ENCODE measurements at places on chromosomes 7 and 10. TPM values are rescaled to one million over a fixed set of nuclear protein-coding genes. Genes with fewer than 3 reads are reported as not detected.

- no peak for DNase-seq
Measured at GRCh38 chr10:36450380-36450779, 675.0 kb upstream of the ANKRD30A start.

- no peak for DNase-seq
Measured at GRCh38 chr10:84159076-84159685, 14.4 kb upstream of the GPR15LG start.

- DNase-seq = no peak
Measured at GRCh38 chr10:3102720-3103427, 35.5 kb downstream of the PFKP start.

- DNase-seq = no peak
Measured at GRCh38 chr7:110839866-110840265, 251.1 kb upstream of the LRRN3 start.

- no peak for DNase-seq
Measured at GRCh38 chr10:27741173-27742091, 4.2 kb downstream of the MKX start.

DNA sequence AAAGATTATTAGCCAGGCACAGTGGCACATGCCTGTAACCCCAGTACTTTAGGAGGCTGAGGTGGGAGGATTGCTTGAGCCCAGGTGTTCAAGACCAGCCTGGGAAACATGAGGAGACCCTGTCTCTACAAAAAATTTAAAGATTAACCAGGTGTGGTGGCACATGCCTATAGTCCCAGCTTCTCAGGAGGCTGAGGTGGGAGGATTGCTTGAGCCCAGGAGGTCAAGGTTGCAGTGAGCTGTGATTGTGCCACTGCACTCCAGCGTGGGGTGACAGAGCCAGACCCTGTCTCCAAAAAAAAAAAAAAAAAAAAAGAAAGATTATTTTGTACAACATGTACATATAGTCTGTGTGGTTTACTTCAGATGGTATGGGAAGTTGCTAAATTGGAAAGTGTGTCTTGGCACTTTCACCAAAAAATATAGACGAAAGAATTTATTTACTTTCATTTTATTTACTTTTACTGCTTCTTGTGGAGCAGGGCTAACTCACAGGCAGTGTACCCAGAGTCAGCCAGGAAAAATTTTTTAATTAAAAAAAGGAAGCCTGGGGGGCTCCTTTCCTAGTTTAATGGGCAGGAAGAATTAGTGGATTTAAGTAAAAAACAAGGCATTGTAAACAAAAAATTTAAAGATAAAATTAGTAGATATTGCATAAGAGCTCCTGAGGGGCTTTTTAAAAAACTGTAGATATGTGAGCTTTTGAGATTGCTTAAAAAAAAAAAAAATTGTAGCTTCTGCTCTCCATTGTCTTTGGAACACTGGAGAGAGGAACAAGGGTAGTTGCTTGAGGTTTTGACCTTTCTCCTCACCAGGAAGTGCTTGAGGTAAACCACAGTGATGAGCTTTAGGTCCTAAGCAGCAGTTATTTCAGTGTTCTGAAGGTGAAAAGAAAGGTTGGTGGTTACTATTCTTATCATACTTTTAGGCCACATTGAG lies 44.6 kb upstream of the VDAC2 start:
- DNase-seq = peak; percentile 17

GRCh38 chr7:505171-505570 lies 14.5 kb downstream of the PDGFA start:
- no peak for DNase-seq

- DNase-seq = no peak
Measured at GRCh38 chr10:13039761-13040160, 38.2 kb upstream of the CCDC3 start.

DNA sequence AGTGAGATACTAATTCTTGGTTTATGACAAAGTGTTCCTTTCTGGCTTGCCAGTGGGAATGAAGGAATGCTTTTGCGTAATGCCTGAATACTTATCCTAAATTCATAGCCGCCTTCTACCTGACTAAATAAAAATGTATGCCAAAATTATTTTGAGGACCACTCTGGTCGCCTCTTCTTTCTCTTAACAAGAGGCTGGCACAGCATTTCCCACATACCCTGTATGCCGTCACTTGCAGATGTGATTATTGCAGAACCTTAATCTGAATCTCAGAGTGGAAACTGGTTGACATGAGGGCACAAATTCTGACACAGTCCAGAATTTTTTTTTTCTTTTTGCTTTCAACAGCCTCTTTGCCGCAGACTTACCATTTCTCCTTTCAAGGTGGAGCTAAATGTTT lies 124.6 kb upstream of the GLCCI1 start:
- no peak for DNase-seq

- DNase-seq = no peak
Measured at GRCh38 chr7:157645539-157645938, 308.7 kb downstream of the DNAJB6 start.

GRCh38 chr7:120916121-120916520 lies 34.5 kb upstream of the ING3 start:
- no peak for DNase-seq

- no peak for DNase-seq
Measured at GRCh38 chr7:16509829-16510228, 16.8 kb upstream of the LRRC72 start.

DNA sequence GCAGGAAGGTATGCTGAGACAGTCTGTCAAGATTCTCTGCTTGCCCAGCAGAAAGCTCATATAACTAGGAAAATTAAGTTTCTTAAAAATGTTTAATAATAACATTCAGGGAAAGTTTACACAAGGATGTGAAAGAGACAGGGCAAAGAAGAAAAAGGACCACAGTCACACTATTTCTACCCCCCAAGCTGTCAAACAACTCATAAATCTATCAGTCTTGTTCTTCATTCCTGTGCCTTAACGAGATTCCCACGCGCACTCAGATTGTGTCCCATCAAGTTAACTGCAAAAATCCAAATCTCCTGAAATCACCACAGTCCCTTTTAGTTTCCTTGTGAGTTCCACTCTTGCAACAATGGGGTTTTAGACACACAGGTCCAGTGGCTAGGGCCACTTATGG lies 14.9 kb downstream of the CUL2 start:
- DNase-seq = no peak

GRCh38 chr7:122886357-122887081 lies at the start of gene CADPS2:
Gene CADPS2 (minus strand): TSS chr7:122886460. CDS start chr7:122886337, 123 bp downstream.
- peak; percentile 30 for DNase-seq

GRCh38 chr7:25386311-25386744 lies 158.0 kb upstream of the NPVF start:
- no peak for DNase-seq

Gene PNLIPRP1
- not detected for total RNA-seq

Gene GNG11
- total RNA-seq = not detected

Gene MOGAT3
- total RNA-seq = not detected

Gene LMOD2
- not detected for total RNA-seq

Gene NPC1L1
- not detected for total RNA-seq

Gene CYP26C1
- not detected for total RNA-seq

Gene UNCX
- total RNA-seq = not detected

Gene FAM25G
- not detected for total RNA-seq

Gene EPDR1
- total RNA-seq = 1.8 TPM

Gene RBAK
- total RNA-seq = 11.3 TPM

Measured in activated naive CD8-positive, alpha-beta T cell treated with anti-CD3 and anti-CD28 coated beads for 36 hours (primary cell).